ENCODE measurements at places on chromosomes 5 and 9. TPM values are rescaled to one million over a fixed set of nuclear protein-coding genes. Genes with fewer than 3 reads are reported as not detected.

The EIF4E1B gene
- total RNA-seq = not detected

The SHISAL2B gene
- not detected for total RNA-seq

The SOHLH1 gene
- total RNA-seq = not detected

The TICAM2 gene
- total RNA-seq = 0.27 TPM

The BAAT gene
- total RNA-seq = not detected

The TSSK1B gene
- total RNA-seq = not detected

The RCL1 gene
- 28.6 TPM for total RNA-seq

The MSX2 gene
- not detected for total RNA-seq

GRCh38 chr5:133930061-133930812 lies 38.2 kb downstream of the C5orf15 start:
- DNase-seq = peak; percentile 90

DNA sequence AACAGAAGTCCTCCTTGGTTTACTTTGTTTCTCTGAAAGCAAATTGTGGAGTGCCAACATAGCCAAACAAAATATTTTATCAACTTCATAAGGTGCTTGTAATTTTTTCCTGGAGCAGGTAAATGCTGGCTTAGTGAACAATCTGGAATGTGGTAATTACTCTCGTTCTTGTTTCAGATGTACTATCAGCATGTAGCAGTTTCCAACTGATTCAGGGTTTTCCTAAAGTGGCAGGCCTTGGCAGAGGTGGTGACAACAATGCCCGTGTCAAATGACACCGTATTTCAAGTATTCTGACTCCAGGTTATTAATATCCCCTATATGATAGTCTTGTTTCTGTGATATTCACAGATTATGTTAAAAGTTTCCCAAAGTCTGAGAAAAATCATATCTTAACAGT lies 1.2 kb downstream of the C9orf72 start:
- DNase-seq = no peak

DNA sequence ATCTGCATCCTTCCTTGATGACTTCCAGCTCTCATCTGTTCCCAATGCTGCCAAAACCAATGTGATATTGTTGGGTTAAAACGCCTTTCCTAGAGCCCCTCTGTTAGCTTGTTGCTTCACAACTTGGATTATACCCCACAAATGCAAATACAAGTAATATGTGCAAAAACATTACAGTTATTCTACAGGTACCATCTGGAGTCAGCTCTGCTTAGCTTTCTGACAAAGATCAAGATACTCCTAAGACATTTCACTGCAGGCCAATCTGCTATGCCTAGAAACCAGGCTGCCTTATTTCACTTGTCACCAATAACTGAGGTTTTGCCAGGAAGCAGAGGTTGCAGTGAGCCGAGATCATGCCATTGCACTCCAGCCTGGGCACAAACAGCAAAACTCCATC lies 36.9 kb upstream of the ACO1 start:
- DNase-seq = no peak

DNA sequence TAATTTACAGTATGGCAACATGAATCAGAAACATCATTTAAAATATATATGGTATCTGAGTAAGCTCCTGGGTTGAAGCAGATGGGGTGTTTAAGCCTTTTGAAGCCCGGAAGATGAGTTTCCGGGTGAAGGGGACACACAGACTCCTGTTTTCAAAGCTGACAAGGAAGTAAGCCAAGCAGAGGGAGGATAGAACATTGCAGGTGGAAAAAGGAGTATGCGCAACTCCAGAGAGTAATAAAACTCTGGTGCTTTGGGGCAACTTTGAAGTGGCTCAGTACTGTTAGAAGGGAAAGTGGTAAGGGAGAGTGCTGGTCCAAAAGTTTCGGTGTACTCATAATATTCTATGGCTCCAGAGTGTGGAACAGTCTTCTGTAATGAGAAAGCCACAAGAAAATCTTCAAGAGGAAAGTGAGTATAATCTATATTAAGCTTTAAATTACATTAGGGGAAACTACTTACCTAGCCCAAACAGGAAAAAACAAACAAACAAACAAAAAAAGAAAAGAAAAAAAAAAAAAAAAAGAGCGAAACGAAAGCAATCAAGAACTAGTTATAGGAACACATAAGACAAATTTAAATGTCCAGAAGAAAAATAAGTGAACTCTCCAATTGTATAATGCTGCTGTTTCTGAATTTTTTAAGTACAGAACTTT lies 2.3 kb upstream of the ST8SIA4 start:
- DNase-seq = peak; percentile 20

GRCh38 chr9:108382310-108382709 lies 473.5 kb downstream of the ACTL7B start:
- DNase-seq = no peak

- no peak for DNase-seq
Measured at GRCh38 chr5:89230178-89230577, 347.2 kb upstream of the MEF2C start.

DNA sequence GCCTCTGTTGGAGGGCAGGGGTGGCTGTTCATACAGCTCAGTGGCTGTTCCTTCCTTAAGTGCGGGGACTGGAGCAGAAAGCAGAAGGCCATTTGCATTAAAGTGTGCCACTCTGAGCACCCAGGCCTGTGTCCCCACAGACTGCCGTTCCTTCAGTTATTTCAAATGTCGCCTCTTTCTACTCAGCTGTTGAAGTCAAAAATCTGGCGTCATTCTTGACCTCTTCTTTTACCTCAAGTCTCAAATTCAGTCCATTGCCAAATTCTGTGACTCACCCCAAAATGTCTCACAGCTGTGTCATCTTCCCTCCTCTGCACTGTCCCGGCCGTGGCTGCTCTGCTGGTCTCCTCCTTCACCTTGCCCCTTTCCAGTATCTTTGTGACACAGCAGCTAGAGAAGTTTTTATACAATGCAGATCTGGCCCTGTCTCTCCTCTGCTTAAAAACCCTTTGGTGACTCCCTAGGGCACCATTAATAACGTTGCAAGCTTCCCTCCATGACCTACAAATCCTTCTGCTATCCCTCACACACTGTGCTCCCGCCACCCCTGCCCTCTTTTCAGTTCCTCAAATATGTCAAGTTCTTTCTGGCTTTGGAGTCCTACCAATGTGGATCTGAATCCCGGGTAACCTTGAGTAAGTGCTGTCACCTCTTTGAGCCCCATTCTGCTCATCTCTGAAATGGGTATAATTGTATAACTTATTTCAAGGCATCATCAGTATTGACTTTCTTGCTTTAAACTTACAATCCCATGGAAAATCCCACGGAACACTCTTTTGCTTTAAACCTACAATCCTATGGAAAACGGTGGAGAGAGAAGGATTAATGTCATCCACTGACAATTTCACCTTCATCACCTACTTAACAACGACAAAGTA lies 98.3 kb upstream of the BOD1 start:
- no peak for DNase-seq

GRCh38 chr5:32059761-32060530 lies 114.2 kb downstream of the GOLPH3 start:
- DNase-seq = no peak

- peak; percentile 31 for DNase-seq
Measured at GRCh38 chr9:93463638-93464248, 10.4 kb upstream of the FAM120AOS start.

DNA sequence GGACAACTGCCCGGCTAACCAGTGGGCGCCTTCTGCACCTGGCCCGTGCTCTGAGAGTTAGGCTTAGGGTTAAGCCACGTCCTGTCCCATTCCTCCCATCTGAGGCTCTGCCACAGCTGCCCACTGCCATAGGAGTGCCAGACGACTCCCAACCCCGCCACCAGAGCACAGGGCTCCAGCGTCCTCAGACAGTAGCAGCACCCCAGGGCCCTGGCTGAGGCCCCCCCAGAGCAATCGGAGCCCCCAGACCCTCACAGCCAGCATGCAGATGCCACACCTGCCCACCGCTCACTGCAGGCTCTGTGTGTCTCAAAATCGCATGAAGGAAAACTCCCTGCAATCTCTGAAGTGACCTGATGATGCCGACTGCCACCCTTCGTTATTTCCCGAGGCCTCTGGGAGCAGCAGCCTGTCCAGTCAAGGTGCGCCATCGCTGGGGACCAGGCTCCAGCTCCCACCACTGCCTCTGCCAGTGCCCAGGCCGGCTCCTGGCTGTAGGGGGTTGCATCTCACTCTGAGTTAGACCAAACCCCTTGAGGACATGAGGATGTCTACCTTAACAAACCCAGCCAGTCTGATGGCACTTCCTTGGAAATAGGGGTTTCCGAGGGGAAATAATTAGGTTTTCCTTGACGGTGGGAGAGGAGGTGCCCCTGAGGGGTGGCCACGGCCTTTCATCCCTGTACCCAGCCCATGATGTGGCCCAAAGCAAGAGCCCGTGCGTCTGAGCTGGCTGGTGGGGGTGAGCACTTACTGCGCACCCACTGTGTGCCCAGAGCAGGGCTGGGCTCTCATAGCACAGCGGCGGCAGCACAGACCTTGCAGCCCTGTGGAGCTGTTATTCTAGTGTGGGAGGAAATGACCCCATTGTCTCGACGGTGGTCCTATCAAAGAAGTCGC lies 58.0 kb upstream of the RNF130 start:
- DNase-seq = no peak

DNA sequence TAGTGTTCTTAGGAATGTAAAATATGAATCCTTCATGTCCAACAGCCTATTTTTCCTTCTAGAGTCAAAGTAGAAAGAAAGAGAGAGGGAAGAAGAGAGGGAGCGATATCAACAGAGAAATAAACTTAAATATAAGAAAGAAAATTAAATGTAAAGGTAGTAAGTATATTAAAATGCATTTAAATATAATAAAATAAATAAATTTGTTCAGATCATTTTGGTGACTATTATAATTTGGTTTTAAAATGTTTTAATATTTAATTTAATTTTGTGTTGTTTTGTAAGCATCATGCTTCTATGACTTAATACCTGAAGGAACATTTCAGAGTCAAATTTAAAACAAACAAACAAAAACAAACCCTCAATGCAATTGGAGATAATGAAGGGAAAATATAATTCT lies 405.2 kb upstream of the IRX1 start:
- no peak for DNase-seq

DNA sequence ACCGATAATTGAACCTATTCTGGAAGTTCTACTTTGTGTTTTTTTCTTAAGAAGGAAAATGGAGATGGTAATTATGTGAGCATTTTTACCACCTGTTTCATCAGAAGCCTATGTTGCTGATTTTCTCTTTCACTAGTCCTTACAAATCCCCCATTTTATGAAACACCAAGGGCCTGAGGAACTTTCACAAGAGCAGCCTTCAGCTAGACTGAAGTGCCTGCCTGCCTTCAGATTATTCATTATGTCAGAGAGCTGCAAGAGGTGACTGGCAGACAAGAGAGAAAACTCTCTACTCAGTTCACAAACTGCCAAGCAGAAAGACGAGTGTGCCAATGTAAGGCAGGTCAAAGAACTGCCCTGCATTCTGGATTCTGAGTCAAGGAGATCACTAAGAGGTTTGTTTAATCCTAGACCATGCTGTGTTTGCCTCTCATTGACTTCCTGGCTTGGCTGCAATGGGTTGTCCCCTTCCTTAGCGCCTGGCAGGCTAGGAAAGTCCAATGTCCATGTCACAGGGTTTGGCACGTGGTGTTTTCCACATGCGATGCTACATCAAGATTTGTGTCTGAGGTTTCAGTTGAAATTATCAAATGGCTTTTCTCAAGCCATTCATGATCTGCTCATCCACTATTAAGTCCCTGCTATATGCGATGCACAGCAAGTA lies 143.3 kb downstream of the CDC42SE2 start:
- DNase-seq = no peak

DNA sequence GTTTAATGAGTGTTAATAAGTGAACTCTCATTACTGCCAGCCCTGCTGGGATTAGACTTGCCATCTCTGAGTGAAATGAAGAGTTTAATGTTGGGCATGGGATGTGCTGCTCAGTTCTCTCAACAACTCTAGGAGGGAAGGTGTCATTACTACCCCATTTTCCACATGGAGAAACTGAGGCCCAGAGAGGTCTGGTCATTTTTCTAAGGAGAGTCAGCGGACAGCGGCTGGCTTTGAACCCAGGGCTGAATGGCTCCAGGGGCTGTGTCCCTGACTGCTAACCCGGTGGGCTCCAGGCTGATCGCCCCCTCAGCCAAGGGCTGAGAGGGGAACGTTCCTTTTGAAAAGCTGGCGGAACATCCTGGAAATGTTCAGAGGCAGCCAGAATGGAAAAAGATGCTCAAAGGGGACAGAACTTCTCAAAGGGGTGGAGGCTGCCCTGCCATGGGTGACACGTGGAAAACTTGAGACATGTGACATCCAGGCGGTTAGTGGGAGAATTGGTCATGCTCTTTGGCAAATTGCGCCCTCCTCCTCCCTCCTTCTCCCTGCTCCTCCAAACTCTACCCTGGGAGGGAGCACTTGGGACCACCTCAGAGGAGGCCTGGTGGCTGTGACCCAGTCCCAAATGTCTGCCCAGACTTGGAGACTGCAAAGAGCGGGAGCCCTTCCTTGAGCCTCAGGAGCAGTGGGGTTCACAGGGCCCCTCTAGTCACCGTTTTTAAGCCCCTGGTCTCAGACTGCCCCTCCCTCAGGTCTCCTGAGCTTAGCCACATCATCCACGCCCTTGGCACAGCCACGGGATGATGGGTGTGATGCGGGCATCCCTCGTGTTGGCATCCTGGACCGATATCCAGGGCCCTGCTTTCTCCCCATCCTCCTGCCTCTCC lies 28.7 kb downstream of the DNM1 start:
- no peak for DNase-seq

DNA sequence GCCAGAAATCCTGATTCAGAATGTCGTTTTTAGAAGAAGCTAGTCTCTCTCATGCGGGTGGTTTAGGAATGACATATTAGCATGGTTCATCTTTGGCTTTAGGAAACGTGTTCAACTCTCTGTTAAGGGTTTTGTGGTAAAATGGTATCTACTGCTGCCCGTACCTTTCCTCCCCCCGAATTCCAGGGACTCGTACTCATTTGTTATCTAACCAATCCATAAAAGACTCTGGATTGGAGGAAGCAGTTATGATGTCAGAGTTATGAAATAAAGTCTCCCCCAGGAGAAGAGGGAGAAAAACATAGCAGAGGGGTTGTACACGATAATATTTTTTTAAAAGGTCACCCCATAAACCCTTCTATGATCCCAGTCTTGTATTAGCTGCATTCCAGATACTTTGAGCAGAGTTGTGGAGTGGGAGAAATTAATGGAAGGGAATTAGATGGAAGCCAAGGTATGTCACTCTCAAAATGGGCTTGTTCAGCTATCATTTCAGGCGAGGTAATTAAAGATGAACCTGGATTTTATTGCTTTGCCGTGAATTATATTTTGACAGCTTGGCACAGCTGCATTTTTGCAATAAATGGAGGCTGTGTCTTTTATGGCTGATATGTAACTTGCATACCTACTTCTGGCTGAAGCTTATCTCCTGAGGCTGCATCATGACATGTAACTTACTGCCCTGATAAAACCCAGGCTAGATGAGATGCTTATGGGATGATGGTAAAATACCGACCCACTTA lies 31.3 kb downstream of the RAI14 start:
- no peak for DNase-seq

DNA sequence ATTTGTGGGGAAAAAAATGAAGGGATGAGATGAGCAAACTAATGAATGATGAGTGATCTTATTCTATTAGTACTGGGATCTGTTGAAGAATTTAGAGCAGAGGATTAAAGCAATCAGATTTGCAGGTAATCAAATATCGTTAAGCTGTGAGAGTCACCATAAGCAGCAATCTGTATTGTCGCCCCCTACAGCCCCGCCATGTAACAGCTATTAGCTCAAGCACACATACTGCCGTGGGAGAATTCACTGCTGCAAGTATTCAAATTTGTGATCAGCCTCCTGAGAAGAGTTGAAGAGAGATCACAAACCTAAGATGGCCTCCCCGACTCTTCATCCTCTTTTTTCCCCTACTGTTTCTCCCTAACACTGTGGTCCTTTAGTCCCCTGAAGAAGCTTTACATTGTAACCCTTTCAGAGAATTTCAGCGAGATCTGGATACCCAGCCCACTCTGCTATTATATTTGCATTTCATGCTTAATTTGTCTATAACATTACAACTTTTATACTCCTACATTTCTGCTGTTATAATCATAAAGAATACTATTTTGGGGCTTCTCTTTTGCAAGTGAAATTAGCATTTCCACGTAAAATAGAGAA lies 28.5 kb upstream of the PHF24 start:
- peak; percentile 71 for DNase-seq
